ENCODE measurements at places on chromosomes 7 and 10. TPM values are rescaled to one million over a fixed set of nuclear protein-coding genes. Genes with fewer than 3 reads are reported as not detected.

- DNase-seq, result peak; percentile 65
Measured at GRCh38 chr10:133318494-133319127, 9.9 kb downstream of the ZNF511 start.

NXPH1 gene
- not detected for total RNA-seq

- DNase-seq, result peak; percentile 84
Measured at GRCh38 chr10:123913688-123914268, 22.2 kb upstream of the CPXM2 start.

GRCh38 chr7:104275900-104276299, 52.5 kb upstream of the LHFPL3 start:
- peak; percentile 0 for DNase-seq

CREB3L2 gene
- 5.0 TPM for total RNA-seq

Data from MG63 (cell line).